T follicular helper cell (primary cell): ENCODE measurements at places on chromosomes 16 and 17.
A peak's percentile ranks its signal among the peaks of the same experiment; 100 is the strongest.

DNA sequence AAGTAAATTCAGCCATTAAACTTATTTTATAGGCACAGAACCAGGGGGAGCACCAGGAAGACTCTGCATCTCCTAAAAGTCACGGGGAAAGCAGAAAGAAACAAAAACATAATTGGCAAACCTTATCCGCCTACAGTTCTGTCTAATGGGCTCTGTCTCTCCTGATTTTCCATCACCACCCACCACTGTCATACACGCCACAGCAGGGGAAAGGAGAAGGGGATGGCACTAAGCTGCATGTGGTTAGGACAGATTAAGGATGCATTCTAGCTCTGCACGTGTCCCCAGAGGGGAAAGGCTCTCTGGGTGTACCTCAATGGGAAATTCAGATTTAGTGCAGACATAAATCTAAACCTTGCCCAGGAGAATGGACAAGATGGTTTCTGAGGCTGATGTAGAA is 359.8 kb downstream of the TMEM114 start:
- DNase-seq: no peak

GRCh38 chr17:74798239-74798707 is 22.1 kb upstream of the NAT9 start:
- DNase-seq: no peak

- DNase-seq: peak; percentile 15
Measured at GRCh38 chr17:29572691-29573557, 4.4 kb downstream of the TP53I13 start.

DNA sequence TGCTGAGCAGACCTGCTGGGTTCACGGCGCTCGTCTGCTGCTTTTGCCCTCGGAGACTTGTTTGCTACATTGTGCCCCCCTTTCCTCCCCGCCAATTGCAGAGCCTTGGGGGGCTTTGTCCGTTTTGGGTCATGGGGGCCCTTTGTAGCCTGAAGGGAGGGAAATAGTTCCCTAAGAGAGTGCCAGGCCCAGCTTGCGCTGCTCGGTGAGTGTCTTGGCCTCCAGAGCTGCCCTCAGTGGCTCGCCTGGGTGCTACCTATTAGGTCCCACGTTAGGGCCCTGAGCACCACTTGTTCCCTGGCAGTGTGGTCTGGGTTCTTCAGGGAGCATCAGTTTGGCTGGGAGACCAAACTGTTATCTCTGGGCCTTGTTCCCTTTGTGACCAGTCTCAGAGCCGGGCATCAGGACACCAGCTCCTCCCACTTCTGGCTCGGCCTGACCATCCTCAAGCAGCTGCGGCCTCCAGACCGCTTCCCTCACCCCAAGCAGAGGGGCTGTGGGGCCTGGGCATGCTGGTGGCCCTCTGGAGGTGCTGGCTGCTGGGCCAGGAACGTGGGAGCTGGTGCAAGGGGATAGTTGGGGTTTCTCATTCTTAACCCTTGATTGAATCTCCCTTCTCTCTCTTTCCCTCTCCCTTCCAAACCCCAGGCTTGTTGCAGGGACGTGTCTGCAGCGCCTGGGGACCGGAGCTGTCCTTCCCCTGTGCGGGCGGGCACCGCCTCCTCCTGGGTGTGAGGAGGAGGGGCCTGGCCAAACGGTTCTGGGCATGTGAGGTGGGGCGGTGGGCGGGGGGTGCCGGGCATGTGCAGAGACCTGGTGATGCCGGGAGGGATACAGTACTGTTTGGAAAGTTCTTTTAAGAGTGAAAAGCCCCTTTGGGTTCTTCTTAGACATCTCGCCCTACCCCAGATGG is 16.0 kb upstream of the ITGB4 start:
- DNase-seq: no peak

- no peak for DNase-seq
Measured at GRCh38 chr16:89395150-89396142, 94.9 kb downstream of the ANKRD11 start.

- no peak for DNase-seq
Measured at GRCh38 chr17:12973496-12974004, 44.3 kb downstream of the ELAC2 start.

DNA sequence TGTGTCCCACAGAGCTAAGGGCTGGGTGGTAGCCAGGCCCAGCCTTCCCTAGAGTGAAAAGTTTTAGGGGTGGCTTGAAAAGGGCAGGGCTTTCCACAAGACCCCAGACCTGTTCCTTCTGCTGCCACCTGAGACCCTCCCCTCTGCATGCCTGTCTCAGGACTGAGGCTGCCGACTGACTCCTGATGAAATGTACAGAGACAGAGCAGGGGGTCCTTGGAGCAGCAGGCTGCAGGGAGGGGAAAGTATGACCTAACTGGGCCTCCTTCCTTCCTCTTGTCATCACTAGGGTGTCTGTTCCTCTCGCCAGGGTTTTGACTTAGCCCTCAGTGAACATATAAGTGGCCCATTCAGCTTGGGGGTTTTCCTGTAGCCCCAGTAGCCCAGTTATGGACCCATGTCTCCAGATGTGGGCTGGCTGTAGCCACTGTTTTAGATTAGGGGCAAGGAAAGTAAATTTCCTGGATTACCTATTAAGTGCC is 14.9 kb upstream of the NFATC3 start:
- DNase-seq: no peak

DNA sequence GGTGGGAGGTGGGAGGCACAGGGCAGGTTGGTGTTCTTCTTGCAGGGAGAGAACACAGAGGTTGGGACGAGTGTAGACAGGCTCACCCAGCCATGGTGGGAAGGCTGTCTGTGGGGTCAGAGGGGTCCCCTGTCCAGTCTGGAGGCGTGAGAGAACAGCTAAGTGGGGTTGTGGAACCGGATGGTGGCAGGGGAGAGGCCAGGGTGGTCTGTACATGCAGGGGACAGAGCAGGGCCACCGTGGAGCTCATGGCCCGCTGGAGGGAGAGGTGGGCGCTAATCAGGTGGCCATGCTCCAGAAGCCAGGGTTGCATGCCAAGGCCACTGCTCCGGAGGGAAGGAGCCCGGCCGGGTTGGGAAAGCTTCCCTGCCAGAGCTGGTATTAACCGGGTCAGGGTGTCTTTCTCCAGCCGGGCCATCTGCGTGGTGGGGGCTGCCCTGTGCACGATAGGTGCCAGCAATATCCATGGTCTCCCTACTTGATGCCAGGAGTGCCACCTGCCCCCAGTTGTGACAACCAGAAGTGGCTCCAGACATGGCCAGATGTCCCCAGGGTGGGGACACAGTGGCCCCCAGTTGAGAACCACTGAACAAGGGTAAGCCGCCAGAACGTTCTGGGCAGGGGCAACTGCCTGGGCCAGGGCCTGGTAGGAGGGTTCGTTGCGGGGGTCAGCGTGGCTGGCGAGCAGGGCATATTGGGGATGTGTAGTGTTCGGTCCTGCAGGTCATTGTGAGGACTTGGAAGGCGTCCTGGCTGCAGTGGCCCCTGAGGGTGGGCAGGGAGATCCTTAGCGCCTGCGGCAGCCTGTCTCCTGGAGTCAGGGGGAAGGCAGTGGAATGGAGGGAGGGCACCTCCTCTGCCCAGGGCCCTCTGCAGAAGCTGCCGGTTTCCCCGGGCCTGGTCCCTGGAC is 5.1 kb downstream of the SNN start:
- no peak for DNase-seq

GRCh38 chr17:6637458-6637840 is 3.1 kb downstream of the KIAA0753 start:
- DNase-seq: no peak

DNA sequence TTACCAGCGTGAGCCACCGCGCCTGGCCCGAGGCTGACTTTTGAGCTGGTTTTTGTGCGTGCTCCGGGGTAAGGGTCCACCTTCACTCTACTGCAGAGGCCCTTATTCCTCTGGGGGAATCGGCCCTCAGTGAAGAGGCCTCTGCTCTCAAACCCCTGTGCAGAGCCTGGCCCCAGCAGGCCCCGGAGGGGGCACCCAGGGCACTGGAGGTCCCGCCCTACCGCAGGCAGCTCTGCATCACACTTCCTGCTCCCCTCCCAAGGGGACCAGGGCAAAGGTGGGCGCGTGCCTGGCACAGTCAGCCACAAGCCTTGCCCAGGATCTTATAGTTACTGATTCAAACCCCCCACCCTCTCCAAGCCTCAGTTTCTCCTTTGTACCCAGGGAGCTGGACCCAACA is 3.6 kb upstream of the UBE2I start:
- DNase-seq: no peak

DNA sequence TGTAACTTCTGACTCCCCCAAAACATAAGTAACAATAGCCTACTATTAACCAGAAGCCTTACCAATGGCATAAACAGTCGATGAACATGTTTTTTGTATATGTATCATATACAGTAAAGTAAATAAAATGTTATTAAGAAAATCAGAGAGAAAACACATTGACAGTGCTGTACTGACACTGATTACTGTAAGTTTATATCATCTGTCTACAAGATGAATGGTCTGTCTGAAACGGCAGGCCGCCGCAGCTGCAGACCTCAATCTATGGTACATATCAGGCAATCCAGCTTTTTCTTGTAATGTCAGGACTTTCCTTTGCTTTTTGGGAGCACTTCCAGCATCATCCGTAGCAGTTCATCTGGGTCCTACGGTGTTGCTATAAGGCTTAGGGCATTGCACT is 44.2 kb upstream of the RPH3AL start:
- no peak for DNase-seq

DNA sequence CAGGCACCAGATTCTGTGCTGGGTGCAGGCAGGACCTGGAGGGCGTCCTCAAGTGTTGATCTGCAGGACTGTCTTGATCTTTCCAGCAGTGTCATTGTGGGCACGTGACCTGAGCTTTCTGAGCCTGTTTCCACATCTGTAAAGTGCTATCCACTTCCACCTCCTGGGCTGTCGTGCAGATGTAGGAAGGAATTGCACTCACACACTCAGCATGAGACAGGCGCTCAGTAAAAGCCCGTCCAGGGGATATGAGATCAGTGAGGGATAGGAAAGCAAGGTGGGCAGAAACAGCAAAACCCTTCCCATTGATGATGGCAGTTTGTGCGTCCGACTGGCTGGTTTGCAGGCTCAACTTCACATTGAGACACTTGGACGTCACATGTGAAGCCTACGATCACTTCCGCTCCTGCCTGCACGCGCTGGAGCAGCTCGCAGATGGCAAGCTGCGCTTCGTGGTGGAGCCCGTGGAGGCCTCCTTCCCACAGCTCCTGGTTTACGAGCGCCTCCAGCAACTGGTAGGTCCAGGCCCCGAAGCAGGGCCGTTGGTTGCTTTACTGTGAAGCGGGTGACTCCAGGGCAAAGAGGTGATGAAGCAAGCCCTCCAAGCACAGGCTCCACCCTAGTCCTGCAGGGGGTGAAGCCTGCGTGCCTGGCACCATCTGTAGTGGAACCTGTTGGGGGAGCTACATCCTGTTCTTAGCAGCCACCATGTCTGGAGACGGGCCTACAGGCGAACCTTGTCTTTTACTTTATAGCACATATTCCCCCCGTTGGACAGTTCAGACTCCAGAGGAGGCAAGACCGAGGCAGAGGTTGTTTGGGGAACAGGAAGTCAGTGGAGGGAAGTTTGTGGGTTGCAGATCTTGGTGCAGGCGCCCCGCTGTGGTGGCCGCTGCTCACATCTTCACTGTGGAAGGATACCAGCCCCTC is 23.0 kb downstream of the METTL22 start:
- no peak for DNase-seq

- no peak for DNase-seq
Measured at GRCh38 chr17:69820876-69821473, 254.1 kb upstream of the KCNJ16 start.
